ENCODE measurements at places on chromosomes 3 and 15. TPM values are rescaled to one million over a fixed set of nuclear protein-coding genes. Genes with fewer than 3 reads are reported as not detected.

GRCh38 chr3:195249858-195250464 is 21.0 kb downstream of the XXYLT1 start:
- H3K27ac ChIP-seq: no peak overlapping the region
- DNase-seq: no peak
- H3K36me3 ChIP-seq: peaks cover 3% of the 10 kb centered on the region
- H3K27me3 ChIP-seq: no peaks in the 10 kb centered on the region
- no peak overlapping the region for H3K4me3 ChIP-seq
- H3K4me1 ChIP-seq: peaks cover 29% of the 10 kb centered on the region

DNA sequence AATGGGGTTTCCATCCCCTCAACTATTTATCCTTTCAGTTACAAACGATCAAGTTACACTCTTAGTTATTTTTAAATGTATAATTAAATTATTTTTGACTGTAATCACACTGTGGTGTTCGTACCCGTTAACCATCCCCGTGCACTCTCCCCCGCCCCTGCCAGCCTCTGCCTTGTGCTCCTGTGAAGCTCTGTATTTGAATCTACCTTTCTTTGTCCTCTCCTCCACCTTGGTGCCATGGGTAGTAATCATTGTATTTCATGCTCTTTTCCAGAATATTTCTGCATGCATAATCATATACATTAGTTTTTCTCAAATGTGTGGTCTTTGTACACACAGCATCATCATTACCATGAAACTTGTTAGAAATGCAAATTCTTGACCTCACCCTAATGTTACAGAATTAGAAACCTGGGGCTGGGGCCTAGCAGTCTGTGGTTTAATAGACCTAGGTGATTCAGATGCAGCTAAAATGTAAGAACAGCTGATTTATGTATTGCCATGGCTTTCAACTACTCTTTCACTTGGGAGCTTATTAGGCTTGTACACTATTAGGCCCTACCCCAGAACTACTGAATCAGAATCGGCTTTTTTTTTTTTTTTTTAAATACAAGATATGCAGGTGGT is 91.5 kb downstream of the STT3B start:
- no peaks in the 10 kb centered on the region for H3K4me1 ChIP-seq
- no peak for DNase-seq
- no peak overlapping the region for H3K27ac ChIP-seq
- peaks cover 32% of the 10 kb centered on the region for H3K36me3 ChIP-seq
- H3K4me3 ChIP-seq: no peak overlapping the region

DNA sequence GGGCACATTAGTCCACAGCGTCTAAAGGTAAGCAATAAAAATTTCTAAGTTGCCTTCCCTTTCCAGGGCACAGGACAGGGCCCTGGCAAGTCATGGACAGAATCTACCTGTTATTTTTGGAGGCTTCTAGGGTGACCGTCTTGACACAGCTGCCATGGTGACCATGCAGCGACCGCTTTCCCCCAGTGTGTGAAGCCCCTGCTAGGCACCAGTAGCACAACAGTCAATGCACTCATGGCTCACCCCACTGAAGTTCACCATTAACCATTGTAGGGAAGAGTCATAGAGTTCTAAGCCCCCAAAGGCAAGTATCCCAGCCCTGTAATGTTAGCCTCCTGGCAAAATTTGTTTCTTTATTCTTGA is 43.8 kb upstream of the SLCO2A1 start:
- DNase-seq: no peak
- H3K4me1 ChIP-seq: no peaks in the 10 kb centered on the region
- H3K27me3 ChIP-seq: no peaks in the 10 kb centered on the region
- H3K36me3 ChIP-seq: no peaks in the 10 kb centered on the region
- no peak overlapping the region for H3K4me3 ChIP-seq
- H3K27ac ChIP-seq: no peak overlapping the region

DNA sequence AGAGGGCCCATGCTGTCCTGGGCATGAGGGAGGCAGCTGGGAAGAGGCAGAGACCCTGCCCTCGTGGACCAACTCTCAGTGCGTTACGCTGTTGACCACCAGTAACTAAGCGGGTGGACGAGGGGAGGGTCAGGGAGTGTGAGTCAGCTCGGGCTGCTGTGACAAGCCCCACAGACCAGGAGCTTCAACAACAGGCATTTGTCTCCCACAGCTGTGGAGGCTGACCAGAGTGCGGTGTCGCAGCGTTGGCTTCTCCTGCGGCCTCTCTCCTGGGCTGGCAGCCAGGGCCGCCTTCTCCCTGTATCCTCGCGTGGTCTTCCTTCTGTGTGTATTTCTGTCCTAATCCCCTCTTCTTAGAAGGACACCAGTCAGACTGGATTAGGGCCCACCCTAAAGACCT is 13.0 kb downstream of the EFCC1 start:
- H3K27ac ChIP-seq: no peak overlapping the region
- no peaks in the 10 kb centered on the region for H3K36me3 ChIP-seq
- no peak for DNase-seq

- no peaks in the 10 kb centered on the region for H3K36me3 ChIP-seq
- no peak overlapping the region for H3K4me3 ChIP-seq
- no peak overlapping the region for H3K27ac ChIP-seq
- no peaks in the 10 kb centered on the region for H3K4me1 ChIP-seq
- DNase-seq: peak; percentile 47
These were observed 17.1 kb downstream of the ZBED2 start for GRCh38 chr3:111577798-111578685.

GRCh38 chr15:72965671-72966070 is 86.6 kb upstream of the NEO1 start:
- no peaks in the 10 kb centered on the region for H3K36me3 ChIP-seq
- DNase-seq: no peak
- no peaks in the 10 kb centered on the region for H3K27me3 ChIP-seq
- peaks cover 8% of the 10 kb centered on the region for H3K4me1 ChIP-seq
- H3K27ac ChIP-seq: no peak overlapping the region

- no peak overlapping the region for H3K4me3 ChIP-seq
- no peaks in the 10 kb centered on the region for H3K27me3 ChIP-seq
- no peak overlapping the region for H3K27ac ChIP-seq
- no peak for DNase-seq
These were observed 112.5 kb upstream of the THBS1 start for GRCh38 chr15:39468331-39468730.

PEX5L gene
- total RNA-seq: not detected

FOXL2NB gene
- not detected for total RNA-seq

BFSP2 gene
- total RNA-seq: not detected

Data from A673 (cell line).